Hematopoietic multipotent progenitor cell treated with erythropoietin and hydrocortisone succinate and interleukin-3 and kit ligand, for 6 days (in vitro differentiated cells): ENCODE measurements at places on chromosomes 11 and 22.
A peak's percentile ranks its signal among the peaks of the same experiment; 100 is the strongest.

DNA sequence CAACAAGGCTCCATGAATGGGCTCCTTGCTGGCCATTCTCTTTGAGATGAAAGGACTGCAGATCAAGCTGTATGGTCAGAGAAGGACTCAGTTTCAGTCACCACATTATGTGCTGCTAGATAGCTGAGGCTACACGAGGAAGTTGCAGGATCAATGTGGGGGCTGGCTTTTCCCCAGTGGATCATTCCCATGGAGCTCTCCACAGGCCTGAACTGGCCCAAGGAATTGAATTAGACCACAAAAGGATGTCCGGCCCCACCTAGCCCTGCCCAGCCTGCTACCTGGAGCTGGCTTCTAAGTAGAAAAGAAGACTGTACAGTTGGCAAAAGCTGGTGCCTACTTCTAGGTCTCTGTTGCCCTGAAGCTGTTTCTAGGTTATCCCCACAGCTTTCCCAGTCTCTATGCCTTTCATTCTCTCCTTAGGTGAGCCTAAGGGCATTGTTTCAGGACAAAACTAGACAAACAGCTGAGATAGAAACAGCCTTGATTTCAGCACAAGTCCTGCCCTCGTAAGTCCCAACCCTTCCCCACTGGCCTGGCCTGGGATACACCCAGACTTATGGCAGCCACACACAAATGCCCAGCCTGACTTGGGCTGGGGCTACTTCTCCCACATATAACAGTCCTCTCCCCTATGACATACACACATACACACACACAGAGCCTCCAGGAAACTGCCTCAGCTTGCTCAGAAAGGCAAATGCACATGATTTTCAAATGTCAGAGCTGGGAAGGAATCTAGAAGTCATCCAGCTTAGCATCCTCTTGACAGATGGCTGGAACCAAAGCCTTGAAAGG is 129.1 kb upstream of the NCAM1 start:
- no peak for DNase-seq

DNA sequence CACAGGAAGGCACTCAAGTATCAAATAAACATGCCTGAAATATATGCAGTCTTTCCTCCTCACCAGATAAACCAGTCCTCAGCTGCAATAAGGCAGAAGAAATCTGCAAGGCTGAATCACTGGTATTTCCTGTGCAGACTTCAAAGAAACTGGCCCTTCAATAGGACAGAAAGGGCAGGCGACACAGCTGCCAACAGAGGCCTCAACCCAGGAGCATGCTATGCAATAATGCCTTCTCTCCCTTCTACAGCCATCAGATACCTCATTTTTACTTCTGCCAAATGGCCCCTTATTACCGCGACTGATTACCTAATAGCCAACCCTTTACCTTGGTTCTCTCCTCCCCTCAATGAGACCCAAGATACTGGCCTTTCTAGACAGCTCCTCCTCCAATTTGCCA is 8.0 kb downstream of the NUMA1 start:
- no peak for DNase-seq

DNA sequence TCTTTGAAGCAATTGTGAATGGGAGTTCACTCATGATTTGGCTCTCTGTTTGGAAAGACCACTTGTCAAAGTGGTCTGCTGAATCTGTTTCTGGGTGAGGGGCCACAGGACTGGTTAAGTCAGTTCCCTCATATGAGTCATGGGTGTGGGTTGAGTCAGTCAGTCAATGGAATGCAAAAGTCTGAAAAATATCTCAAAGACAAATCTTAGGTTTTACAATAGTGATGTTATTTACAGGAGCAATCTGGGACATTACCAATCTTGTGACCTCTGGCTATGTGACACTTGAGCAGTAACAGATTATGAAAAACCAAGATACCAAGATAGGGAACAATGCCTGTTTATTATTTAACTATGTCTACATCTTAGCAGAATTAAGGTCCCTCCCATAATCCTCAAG is 311.6 kb downstream of the AASDHPPT start:
- no peak for DNase-seq

GRCh38 chr22:35177811-35178210 is 79.5 kb upstream of the HMGXB4 start:
- DNase-seq = no peak

GRCh38 chr11:112580864-112581263 is 320.2 kb upstream of the PLET1 start:
- no peak for DNase-seq

DNA sequence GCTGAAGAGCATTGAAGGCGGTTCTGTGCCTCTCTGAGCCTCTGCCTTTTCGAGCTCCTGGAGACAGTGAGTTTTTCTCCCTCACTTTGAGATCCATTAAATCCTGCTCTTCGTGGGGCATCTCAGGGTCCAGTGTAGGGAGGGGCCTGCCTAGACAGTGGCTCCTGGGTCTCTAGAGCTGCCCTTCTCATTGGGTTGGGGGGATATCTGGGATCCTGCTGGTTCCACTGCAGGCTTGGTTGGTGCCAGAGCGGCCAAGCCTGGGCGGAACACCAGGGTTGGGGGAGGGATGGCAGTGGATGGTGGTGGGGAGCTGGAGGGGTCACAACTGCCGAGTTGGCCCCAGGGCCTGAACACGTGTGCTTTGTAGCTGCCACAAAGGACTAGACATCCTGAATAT is 52.2 kb upstream of the CARS1 start:
- no peak for DNase-seq

GRCh38 chr11:33437529-33437928 is 180.3 kb downstream of the HIPK3 start:
- DNase-seq = no peak

- DNase-seq = no peak
Observed at GRCh38 chr11:62256281-62256680, 13.7 kb upstream of the SCGB2A2 start.

DNA sequence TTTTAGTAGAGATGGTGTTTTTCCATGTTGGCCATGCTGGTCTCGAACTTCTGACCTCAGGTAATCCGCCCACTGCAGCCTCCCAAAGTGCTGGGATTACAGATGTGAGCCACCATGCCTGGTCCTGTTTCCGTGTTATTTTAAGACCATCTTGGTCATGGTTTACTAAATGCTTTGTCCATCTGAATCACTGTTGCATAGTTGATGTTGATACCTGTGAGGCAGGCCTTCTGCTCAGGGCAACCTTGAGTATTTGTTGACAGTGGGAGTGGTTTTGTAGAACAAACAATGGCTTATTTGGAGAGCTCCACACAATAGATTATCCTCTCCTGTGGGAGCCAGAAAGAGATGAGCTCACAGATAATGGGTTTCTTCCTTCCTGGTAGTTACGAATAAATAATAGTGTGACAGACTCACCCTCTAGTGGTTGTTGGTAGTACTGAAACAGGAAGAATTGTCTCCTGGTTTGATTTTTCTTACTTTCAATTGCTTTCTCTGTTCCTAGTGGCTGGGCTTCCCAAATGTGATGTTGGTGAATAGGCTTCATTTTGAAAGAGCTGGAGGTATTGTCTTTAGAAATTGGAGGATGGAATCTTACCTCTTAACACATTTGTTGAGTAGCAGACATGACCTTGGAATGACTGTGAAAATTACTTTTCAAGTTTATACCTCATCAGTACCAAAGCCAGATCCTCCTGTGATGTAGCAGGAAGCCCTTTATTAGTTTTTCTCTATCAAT is 39.0 kb downstream of the CTNND1 start:
- DNase-seq = peak; percentile 88

DNA sequence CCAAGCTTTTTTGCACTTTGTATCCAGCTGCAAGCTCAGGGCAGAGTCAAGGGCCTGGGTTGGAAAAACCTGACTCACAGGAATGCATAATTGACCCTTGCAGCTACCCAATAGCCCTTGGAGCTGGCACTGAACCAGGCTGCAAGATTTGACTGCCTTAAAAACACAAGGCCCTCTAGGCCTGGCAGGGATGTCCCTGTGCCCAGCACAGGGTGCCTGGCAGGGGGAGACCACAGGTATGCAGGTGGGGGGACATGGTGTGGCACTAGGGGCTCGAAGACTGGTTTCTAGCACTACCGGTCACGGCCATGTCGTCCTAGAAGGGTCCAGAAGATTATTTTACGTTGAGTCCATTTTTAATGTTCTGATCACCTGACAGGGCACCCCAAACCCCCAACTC is 30.2 kb downstream of the SBF1 start:
- no peak for DNase-seq

- peak; percentile 69 for DNase-seq
Observed at GRCh38 chr11:126282736-126283591, at the start of gene TIRAP. Gene TIRAP (plus strand): TSS chr11:126283093. CDS start chr11:126290895, 7,802 bp downstream.

GRCh38 chr11:441418-442274 is at the start of gene ANO9:
Gene ANO9 (minus strand): TSS chr11:442011. CDS start chr11:441926, 85 bp downstream.
- peak; percentile 45 for DNase-seq

GRCh38 chr22:45583504-45583903 is 80.8 kb downstream of the FBLN1 start:
- DNase-seq = no peak

DNA sequence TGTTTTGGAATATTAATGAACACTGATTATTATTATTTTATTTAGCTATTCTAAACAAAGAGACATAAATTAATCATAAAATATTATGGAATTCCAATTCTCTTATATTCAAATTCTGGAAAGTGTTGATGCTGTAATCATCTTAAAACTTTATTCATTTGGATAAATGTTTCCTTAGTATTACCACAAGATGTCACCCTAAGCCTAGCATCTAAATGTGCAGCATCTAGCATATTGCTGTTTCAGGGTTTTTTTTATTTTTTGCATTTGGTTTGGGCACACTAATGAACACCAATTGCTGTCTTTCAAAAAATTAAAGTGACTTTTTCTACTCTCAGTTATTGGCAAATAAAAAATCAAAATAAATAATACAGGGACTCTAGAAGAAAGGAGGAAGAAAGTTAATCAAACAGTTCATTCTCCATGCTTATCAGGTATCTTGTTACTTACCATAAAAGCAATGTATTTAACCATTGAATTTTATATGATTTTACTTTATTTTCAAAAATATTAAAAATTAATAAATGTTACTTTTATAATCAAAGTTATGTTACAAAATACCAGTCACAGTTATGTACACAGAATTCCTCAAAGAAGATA is 31.8 kb downstream of the DLG2 start:
- DNase-seq = peak; percentile 81

- no peak for DNase-seq
Observed at GRCh38 chr11:19940831-19941230, 219.4 kb downstream of the DBX1 start.

DNA sequence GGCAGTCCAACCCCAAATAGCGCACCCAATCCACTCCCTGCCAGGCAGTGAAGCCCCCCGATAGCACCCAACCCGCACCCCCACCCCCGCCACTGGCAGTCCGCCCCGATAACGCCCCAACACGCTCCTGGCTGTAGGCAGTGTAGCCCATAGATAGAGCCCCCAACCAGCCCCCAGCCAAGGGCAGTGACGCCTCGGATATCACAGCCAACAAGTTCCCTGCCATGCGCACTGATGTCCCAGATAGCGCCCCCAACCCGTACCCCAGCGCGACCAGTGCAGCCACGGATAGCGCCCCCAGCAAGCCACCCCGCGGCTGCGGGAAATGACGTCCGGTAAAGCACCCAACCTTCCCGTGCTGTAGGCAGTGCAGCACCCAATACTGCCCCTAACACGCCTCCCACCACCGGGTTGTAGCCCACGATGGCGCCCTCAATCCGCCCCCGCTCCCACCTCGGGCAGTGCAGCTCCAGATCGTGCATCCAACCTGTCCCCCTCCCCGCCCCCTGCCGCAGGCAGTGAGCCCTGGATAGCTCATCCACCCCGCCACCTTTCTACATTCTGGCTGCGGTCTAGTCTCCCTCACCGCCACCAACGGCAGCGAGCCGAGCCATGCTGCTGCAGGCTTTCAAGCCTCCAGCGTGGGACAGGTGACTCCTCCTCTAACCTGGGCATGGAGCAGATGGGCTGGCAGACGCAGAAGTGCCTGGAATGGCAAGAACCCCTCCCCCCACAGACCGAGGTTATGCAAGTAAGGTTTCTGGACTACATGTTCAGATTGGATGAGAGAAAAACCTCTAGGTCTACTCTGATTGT is 625 bp downstream of the RFPL2 start:
- peak; percentile 30 for DNase-seq

DNA sequence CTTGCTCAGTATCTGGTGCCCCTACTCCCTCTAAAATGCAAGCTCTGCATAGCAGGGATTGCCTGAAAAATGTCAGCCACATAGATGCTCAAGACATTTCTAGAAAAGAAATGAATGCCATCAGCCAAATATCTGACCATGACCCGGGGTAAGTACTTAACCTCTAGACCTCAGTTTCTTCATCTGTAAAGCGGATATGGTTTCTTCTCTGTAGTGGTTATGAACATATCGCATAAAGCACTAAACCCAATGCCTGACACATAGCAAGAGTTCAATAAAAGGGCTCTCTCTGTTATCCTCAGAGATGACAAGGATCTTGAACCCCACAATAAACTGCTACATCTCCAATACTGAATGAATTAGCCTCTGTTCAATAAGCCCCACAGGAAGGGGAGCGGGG is 122.6 kb downstream of the ABTB2 start:
- DNase-seq = no peak

DNA sequence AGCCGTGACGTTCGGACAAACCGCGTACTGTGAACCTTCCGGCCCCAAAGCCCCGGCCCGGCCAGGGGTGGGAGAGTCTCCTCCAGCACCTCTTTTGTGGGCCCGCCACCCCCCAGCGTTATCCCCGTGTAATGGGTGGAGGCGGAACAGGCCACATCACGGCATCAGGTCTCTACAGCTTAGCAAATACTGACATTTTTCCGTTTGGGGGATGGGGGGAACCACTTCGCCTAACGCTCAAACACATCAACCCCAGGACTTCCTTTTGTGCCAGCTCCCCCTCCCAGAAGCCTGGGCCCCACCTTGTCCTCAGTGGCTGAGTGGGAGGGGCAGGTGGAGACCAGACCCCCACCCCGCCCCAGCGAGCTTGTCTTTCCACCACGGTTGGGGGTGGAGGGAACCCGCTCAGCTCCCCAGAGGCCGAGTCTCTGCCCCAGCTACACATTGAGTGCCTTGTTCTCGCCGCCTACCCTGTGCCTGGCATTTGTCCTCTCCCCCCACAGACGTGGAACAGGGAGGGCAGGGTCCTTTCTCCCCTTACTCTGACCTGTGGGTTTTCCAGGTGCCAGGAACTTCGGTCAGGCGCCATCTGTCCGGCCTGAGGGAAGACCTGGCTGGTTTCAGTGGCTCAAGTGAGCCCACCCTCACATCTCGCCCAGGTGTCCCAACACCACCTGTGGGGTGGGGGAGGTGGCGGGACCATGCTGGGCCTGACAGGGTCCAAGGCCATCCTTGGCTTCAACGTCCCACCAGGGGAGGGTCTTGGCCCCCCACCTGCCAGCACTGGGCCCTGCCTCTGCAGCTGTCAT is 29.6 kb downstream of the SBF1 start:
- peak; percentile 40 for DNase-seq
